ENCODE measurements at places on chromosomes 7 and 10.

- DNase-seq, result no peak
These were observed 319.6 kb upstream of the SP8 start for GRCh38 chr7:21106296-21106732.

DNA sequence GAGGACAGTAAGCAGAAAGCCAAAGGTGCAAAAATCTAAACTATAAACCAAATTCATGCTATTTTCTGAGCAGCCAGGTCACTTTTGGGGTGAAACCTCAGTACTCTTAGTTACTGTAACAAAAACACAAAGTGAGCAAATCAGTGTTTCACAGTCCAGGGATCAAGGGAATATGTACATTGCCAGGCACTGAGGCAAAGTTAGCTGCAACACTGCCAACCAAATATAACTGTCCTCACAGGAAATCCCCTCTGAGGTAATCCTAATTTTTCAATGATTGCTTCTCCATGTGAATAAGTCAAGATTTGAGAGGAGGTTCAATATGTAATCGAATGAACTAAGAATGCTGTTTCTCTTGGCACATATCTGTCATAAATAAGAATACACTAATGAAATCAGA lies 229.7 kb downstream of the TSPAN12 start:
- DNase-seq, result no peak

DNA sequence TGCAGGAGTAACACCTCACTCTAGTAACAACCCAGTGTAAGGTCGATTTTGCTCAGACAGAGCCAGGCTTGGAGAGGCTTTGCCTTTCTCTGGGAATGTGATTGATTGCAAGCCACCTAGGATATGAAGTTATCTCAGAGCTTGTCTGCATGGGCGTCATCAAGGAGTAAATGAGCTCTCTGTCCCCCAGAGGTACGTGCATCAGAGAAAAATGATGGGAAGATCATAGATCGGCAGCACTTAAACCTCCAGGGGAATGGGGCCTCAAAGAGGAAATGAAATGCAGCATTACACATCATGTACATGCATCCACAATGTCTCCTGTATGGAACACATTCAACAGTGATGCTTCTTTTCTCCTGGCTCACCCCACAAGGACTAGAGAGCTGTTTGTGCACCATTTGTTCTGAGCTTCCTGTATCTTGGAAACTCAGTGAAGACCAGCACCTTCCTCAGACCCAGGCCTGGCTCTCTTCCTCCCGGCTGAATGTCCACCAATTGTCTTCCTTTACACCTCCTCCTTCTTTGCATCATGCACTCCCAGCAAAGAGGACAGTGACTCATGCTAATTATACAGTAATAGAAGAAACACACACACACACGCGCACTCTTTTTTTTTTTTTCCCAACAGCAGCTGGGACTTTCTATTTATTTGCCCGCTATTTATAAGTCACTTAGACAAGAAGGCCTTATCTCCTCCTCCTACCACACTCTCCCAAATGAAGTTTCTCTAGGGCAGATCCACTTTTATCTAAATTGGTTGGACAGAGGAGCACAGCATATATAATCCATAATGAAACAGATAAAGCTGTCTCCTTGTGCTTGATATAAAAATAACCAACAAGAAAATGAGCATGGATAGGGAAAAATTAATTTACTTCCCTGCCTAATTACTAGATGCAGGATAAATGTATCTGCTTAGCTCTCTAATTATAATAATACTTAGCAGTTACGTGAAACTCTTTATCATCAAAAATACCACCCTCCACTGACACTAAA lies 990.7 kb downstream of the CCSER2 start:
- DNase-seq, result no peak

DNA sequence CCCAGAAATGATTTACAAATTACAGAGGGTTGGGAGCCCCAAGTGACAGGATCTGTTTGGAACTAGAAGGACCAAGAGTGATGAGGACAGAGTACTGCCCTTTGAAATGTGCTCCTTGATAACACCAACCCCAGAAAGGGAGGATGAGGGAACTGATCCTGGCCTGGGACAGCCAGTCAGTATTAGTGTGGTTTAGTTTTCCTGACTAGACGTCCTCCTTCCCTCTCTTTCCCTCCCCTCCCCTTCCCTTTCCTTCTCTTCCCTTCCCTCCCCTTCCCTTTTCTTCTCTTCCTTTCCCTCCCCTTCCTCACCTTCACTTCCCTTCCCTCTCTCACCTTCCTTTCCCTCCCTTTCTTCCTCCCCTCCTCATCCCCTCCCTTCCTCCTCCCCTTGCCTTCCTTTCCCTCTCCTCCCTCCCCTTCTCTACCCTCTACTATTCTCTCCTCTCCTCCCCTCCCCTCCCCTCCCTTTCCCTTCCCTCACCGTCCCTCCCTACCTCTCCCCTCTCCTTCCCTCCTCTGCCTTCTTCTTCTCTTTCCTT lies 31.0 kb upstream of the BICC1 start:
- DNase-seq, result no peak

GRCh38 chr10:97711640-97712572 lies 1.6 kb upstream of the MARVELD1 start:
- no peak for DNase-seq

DNA sequence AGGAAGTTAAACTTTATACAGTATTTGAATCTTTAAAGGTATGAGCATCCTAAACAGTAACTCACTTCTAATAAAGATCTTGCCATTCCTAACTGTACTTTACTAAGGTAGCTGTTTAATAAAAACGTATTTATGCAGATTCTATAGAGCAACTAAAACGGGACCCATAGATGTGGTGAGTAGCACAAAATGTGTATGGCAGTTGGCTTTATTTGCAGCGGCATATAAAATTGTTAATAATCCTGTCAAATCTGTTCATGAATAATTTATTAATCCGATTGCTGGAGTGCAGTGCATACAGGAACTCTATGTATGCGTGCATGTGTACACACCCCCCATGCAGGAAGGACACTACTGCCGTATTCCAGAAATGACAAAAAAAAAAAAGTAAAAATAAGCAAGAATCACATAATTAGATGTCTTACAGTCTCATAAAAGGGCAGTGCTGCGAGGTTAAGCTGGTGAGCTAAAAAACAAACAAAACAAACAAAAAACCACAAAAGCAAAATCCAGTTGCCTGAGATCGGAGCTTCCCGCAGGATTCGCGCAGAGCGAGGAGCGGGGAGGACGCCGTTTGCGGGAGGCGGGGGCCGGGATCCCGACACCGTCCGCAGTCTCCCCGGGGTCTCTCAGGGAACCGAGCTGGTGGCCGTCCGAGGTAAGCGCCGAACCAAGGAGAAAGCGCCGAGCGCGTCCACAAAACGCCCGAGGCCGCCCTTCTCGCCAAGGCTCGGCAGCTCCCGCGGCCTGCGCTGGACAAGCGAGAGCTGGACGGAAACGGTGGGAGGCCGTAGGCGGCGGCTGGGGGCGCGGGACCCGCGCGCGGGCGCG lies 518 bp upstream of the COMMD3 start:
- no peak for DNase-seq

DNA sequence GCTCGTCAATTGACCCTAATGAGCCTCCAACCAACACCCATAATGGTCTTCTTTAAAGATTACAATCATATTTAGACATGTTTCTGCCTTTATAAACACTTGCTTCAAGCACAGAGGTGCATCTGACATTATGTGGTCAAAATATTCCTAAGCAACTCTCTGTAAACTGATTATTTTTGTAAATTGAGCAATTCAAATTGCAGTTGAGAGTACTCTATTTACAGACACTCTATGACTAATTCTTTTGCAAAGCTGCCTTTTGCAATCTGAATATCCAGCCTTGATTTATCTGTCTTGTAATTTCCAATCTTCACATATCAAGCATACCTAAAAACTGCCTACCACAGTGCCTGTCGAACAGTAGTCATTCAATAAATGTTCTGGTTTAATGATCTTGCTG lies 112.0 kb downstream of the PDE1C start:
- DNase-seq, result no peak

GRCh38 chr7:81790120-81790500 lies 20.3 kb upstream of the HGF start:
- no peak for DNase-seq

DNA sequence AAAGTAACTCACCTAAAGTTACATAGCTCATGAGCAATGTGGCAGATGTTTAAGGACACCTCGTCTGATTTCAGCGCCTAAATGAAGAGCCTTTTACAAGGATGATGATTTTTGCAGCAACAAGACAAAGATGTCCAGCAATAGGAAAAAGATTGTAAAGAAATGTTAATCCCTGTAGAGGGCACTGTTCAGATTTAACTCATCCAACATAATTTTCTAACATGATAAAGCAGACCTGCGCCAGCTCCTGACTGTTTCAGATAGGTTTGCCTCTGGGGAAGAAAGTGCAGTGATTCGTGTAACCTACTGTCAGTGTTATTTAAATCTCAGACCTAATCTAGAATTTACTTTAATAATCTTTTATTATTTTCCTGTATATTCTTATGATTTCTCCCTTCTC lies 595.2 kb downstream of the AUTS2 start:
- DNase-seq, result no peak
